ENCODE measurements at places on chromosomes 2 and 18.

DNA sequence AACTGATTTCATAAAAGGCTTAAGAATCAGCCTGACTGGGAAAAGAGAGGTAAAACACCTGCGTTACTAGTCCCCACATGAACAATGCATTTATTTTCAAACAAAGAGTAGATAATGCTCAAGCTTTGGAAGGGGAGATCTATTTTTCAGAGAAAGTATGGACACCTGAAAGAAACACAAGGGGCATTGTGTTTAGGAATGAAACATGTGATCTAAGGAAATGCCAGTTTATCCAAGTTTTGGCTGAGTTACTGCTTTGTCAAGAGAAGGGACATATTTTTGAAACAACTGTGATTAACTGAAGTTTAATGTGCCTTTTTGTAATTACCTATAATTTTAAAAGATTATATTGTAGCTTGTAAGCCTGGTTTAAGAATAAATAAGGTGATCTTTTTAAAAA lies 49.3 kb upstream of the RBBP8 start:
- no peak for DNase-seq

- no peak for DNase-seq
These were observed 173.5 kb upstream of the CTAGE1 start for GRCh38 chr18:22591222-22591621.

DNA sequence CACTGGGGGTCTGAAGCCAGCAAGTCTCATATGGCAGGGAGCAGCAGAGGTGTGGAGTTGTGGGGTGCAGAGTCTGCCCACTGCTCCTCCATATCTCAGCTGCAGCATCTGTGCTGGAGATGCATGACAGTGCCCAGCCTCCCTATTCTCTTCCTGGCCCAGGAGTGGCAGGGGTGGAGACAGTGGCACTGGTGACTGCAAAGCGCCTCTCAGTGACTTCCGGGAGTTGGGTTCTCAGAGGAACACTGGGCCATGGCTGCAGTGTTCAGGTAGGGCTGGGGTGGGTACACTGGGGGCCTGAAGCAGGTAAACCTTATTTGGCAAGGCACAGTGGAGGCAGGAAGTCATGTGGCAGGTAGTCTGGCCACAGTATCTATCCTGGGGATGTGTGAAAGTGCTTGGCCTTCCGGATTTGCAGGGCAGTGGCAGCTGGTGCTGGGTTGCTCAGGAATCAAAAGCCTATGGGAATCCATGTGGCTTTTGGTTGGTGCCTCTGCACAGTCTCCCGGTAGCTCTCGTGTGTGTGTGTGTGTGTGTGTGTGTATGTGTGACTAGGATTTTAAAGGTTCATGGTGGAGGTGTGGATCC lies 60.3 kb upstream of the THUMPD2 start:
- no peak for DNase-seq

DNA sequence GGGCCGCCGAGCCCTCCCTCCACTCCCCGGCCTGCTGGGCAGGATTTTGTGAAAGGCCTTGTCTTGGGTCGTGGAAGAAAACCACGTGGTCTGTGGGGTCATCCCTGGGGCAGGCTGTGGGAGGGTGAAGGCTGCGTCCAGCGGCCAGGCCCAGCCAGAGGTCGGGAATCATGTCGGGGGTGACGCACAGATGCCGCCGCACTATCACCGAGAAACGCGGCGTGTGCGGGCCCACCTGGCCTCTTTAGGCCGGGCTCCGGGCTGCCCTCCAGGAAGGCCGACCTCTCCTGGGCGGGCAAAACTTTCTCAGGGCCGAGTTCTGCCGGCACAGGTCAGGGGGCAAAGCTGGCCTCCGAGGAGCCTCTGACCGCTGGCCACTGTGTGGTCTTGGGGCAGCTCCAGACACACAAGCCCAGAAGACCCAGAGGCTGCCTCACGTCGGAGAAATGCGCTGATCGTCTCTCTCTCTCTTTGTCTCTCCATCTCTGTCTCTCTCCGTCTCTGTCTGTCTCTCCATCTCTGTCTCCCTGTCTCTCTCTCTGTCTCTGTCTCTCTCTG lies 28.4 kb downstream of the NFATC1 start:
- DNase-seq: no peak

DNA sequence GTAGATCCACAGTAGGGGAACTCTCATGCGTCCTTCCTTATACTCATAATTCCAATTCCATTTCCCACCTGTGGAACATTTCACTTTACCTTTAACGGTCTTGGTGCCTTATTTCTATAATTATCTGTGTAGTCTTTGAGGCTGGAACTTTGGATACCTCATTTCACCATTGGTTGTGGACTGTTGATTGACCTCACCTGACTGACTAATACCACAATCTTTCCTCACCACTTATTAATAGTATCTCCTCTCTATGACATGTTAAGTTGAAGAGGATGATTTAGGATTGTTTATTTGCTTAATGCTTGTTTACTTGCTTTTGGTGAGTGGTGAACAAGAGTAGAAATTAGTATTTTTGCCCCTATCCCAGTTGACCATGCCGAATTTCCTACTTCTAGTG lies 50.0 kb downstream of the R3HDM1 start:
- DNase-seq: no peak

GRCh38 chr2:15799432-15799827 lies 140.9 kb upstream of the MYCN start:
- DNase-seq: no peak

DNA sequence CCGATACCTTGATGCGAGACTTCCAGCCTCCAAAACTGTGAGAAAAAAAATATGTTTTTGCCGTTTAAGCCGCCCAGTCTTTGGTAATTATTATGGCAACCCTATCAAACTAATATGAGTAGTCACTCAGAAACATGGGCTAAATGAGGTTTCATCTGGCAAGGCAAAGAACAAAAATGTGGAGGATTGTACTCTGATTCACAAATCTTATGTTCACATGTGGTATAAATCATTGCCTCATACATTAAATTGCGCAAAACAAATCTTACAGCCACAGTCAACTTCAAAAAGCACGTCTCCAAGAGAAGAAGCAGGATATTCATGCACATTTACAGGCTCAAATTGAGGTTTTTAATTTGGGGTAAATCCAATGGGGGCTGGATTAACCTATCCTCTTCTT lies 1435.4 kb upstream of the LRRTM1 start:
- DNase-seq: no peak
